ENCODE measurements at places on chromosomes 5 and 9.

GRCh38 chr9:92736563-92737215 lies 27.9 kb downstream of the BICD2 start:
- no peak for DNase-seq

- no peak for DNase-seq
Measured at GRCh38 chr5:82684165-82684564, 393.0 kb downstream of the TMEM167A start.

DNA sequence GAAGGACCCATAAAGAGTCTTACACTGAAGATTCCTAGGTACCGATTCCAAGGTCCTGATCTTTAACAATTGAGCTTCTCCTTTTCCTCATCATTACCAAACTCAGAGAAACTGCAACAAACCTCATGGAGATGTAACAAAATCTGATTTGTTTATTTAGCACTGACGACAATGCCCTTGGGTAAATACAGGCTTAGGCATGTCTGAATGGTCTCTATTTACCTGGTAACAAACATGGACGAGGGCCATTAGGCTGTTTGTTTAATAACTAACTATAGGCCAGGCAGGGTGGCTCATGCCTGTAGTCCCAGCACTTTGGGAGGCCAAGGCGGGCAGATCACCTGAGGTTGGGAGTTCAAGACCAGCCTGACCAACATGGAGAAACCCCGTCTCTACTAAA lies 333.3 kb downstream of the AGTPBP1 start:
- DNase-seq: no peak

DNA sequence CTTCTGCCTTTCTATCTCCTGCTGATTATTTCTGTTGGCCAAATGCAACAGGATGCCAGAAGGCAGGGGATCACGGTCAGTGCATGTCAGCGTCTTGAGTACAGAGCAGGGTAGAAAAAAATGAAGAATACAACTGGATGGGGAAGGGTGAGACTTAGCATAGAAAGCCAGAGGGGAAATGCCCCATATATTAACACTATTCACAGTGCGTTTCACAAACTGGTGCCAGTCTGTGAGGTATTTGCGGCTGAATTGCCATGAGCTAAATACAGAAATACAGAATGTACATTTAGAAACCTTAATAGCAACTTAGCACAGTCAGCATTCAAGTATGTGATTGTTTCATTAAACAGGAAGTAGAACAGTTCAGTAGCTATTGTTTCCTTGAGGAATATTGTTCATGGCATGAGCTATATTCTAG lies 31.0 kb upstream of the SLC1A3 start:
- peak; percentile 84 for DNase-seq

DNA sequence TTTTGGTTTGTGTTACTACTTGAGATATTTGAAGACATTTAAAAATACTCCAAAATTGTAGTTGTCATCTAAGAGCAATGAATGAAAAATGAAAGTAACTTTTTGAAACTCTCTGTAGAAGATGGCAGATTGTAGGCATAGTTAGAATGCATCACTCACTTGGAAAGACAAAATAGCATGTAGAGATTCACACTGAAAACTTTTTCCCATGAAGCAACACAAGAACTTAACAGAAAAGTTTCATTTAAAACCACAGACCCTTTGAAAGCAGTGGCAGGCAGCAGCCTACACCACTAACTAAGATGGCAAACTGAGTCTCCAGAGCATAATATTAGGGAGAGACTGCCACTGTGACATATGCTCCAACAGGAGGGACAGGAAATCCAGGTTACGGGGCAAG lies 18.9 kb upstream of the FAM174A start:
- no peak for DNase-seq

DNA sequence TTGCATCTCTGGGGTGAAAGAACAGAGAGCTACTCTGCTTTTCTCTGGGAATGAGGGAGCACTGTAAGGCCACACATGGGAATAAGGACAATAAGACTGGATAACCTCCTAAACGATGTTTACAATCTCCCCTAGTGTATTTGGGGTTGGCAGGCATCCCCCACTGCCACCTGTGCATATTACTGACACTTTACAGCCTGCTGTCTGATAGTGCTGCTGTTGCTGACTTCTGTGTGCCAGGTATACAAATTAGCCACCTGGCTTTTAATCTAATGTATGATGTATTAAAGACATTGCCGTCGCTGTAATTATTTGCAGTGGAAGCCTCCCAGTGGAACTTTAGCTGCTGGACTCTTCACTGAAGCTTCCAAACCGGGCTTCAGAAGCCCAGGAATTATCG lies 4.4 kb upstream of the SHISAL2B start:
- no peak for DNase-seq

DNA sequence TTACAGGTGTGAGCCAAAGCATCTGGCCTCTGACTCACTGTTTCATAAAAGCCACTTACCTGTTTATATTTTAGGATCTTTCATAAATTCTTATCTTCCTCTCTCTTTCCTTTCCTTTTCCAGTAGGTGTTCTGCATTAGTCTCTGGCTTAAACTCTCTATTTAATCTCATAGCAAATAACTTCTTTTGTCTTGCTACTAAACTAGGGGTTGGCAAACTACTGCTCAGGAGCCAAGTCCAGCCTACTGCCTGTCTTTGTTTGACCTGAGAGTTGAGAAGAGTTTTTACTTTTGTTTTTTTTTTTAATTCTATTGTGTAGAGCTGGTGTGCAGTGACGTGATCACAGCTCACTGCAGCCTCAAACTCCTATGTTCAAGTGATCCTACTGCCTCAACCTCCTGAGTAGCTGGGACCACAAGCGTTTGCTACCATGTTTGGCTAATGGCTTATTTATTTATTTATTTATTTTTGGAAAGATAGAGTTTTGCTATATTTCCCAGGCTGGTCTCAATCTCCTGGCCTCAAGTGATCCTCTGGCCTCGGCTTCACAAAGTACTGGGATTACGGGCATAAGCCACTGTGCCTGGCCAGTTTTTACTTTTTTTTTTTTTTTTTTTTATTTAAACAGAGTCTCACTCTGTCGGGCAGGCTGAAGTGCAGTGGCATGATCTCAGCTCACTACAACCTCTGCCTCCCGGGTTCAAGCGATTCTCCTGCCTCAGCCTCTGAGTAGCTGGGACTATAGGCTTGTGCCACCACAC lies 5.4 kb upstream of the NDFIP1 start:
- no peak for DNase-seq

DNA sequence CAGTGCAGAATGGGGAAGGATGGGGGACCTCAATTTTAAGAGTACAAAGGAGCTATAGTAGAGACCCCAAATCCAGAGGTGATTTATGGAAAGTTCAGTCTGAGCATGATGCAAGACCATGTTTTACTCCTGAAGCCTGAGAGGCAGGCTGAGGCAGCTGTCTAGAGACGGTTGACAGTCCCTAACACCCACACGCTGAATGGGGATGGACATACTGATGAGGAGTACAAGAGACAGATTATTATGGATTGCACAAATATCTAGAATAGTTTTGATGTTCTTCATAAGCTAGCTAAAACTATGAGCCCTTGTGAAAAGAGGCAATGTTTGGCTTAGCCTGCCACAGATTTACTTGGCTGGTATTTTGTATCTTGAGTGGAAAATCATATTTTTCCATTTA lies 64.5 kb downstream of the PRR16 start:
- DNase-seq: no peak

DNA sequence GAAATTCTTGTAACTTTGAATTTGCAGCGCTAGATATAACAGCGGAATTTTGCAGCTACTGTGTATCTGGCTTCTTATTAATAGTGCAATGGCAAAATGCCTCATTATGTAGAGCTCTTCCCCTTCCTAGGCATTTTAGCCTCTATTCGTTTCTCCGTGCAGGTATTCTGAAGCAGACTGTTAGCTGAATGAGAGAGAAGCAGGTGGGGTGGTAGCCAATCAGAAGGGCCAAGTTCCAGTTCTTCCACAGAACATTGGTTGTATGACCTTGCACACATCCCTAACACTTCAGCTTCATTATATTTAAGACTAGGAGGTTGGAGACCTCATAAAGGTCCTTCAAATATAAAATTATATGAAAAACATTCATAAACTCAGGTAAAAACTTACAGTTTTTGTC lies 1.2 kb upstream of the VPS13A start:
- DNase-seq: no peak

GRCh38 chr9:130780865-130781504 lies 54.1 kb upstream of the ABL1 start:
- DNase-seq: peak; percentile 87

- DNase-seq: no peak
Measured at GRCh38 chr9:134519375-134520070, 122.1 kb upstream of the COL5A1 start.

DNA sequence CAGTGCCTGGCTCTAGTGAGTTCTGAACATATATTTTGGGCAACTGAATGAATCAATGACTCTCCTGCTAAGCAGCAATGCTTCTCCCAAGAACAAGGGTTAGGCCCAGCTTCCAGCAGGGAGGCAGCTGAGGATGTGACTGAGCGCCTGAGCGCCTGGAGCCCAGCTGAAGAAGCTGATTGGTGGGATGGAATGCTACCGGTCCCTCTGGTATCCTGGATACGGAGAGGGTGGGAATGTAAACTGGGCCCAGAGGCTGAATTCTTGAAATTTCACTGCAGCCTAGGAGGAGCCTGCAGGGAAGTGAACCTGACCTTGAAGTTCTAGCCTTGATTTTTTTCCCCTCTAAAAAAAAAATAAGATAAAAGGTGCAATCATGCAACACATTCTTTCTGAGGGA lies 43.2 kb downstream of the WWC1 start:
- DNase-seq: peak; percentile 15

- DNase-seq: peak; percentile 29
Measured at GRCh38 chr5:1374679-1375055, 29.8 kb upstream of the CLPTM1L start.

GRCh38 chr9:4413856-4414255 lies 76.4 kb upstream of the SLC1A1 start:
- DNase-seq: no peak

GRCh38 chr9:93205896-93206575 lies 22.1 kb downstream of the WNK2 start:
- DNase-seq: no peak

- no peak for DNase-seq
Measured at GRCh38 chr9:34642679-34643078, 3.8 kb upstream of the GALT start.

GRCh38 chr9:132141948-132142594 lies 19.8 kb upstream of the NTNG2 start:
- peak; percentile 22 for DNase-seq

- DNase-seq: peak; percentile 58
Measured at GRCh38 chr9:98811051-98811650, 3.7 kb downstream of the GALNT12 start.

DNA sequence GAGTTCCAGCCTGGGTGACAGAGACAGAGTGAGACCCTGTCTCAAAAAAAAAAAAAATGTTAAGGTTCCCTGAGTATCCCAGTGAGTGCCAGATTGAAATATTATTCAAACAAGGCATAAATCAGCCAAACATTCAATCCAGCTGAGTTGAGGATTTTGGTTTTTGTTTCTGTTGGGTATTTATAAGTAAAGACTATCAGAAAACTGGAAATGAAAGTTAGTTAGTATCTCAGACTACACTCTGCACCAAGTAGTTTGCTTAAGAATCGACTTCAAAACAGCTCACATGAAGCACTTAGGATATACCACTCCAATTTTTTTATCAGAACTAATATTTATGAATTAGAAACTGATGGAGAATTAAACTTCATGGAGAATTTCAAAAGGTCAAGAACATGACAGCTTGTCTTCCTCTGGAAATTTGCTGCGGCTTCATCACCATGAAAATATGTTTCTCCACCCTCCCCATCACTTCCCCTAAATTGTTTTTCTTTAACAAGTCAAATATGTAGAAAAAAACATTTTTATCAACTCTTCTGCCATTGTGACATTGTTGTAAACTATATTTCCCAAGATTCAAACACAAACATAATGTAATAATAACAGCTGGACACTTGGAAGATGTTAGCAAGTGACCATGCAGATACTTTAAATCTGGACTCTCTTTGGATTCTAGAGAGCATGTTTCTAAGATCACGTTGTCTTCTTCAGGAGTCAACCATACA lies 110.0 kb upstream of the PTGER4 start:
- DNase-seq: peak; percentile 31

DNA sequence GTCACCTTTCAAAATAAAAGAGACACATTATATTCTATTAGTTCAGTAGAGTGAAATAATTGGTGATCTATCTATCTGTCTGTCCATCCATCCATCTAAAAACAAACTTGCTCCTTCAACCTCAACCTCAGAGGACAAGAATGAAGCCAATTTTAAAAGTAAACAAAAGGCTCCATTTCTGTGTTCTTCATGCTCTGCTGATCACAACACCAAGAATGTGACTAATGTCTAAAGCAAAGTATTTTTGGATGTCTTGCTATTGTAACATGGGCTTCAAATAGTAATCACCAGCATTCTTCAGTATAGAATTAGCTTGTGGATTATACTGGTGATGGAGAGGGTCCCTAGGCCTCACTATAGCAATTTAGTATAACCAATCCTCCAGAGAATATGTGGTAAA lies 1304.4 kb downstream of the MAT2B start:
- no peak for DNase-seq

DNA sequence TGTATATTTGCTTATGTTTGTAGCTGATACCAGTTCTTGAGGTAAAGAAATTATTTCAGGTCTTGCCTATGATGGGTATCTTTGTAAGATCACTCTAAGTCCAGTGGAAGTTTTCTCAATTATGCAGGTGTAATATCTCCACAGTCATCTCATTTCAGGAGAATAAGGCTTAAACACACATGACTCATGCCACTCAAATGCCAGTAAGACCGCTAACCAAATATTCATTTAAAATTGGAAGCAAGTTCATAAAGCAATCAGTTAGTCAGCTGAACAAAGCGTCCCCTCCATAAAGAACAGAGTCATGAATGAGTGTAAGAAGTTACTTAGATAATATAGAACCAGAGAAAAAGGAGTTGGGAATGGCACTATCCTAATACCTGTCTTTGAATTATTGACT lies 248.7 kb downstream of the LURAP1L start:
- peak; percentile 88 for DNase-seq

DNA sequence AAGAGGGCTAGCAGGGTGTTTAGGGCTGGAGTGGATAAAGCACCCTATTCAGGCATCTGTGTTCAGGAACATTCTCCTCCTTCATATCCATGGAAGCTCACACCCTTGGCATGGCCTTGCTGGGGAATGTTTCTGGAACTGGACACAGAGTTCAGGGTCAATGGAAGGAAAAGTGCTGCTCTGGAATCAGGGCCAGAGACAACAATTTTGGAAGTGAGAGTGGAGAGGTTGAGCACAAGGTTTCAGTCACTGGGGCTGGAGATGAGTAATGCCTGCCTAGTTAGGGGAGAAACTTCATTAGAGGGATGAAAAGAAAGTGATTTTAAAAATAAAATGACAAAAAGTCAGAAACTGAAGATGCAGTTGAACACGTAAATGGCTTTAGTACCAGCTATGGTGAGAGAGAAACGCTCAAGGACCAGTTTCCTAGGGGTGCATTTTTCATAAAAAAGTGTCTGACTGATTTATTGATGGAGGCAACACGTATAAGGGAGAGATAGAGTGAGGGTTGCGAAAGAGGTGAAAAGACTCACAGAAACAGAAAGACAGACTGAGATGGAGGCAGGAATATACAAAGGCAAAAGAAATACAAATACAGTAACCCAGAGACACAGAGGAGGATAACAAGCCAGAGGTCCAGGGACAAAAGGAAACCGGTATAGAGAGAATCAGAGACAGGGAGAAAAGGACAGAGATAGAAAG lies 8.0 kb upstream of the TNFSF15 start:
- no peak for DNase-seq

- no peak for DNase-seq
Measured at GRCh38 chr9:120904061-120904977, 22.3 kb downstream of the TRAF1 start.

Data from HT1080 (cell line).